ENCODE measurements at places on chromosomes 13 and 19. TPM values are rescaled to one million over a fixed set of nuclear protein-coding genes. Genes with fewer than 3 reads are reported as not detected.

Gene ZNF560
- total RNA-seq = 0.79 TPM

Gene KCTD15
- total RNA-seq = 51.1 TPM

Gene TMEM221
- 2.1 TPM for total RNA-seq

Gene TLE6
- total RNA-seq = 5.0 TPM

Gene SMG9
- 9.2 TPM for total RNA-seq

Gene UBE2L5
- total RNA-seq = not detected

Gene BCAM
- total RNA-seq = 24.1 TPM

Gene GARIN5A
- total RNA-seq = 5.8 TPM

Gene IGFL1
- not detected for total RNA-seq

Gene TNFSF11
- 0.40 TPM for total RNA-seq

Gene PIP5K1C
- total RNA-seq = 34.5 TPM

Gene AMH
- 3.3 TPM for total RNA-seq

Gene ZNF765
- 16.4 TPM for total RNA-seq

Gene SCN1B
- total RNA-seq = 5.8 TPM

Gene OPA3
- 3.9 TPM for total RNA-seq

Gene GPATCH1
- total RNA-seq = 12.5 TPM

Gene RNF225
- not detected for total RNA-seq

Gene OVOL3
- not detected for total RNA-seq

All from spinal cord (tissue), 10 donors.